ENCODE measurements at places on chromosomes 5 and 9.

- no peaks in the 10 kb centered on the region for H3K4me1 ChIP-seq
- H3K4me3 ChIP-seq = no peak overlapping the region
- no peak for DNase-seq
- no peaks in the 10 kb centered on the region for H3K27me3 ChIP-seq
- H3K27ac ChIP-seq = no peak overlapping the region
Measured at GRCh38 chr5:109884676-109885075, 194.9 kb downstream of the MAN2A1 start.

- no peak overlapping the region for H3K4me3 ChIP-seq
- no peaks in the 10 kb centered on the region for H3K27me3 ChIP-seq
- DNase-seq = no peak
- no peaks in the 10 kb centered on the region for H3K4me1 ChIP-seq
Measured at GRCh38 chr9:15512889-15513288, 2.1 kb upstream of the PSIP1 start.

DNA sequence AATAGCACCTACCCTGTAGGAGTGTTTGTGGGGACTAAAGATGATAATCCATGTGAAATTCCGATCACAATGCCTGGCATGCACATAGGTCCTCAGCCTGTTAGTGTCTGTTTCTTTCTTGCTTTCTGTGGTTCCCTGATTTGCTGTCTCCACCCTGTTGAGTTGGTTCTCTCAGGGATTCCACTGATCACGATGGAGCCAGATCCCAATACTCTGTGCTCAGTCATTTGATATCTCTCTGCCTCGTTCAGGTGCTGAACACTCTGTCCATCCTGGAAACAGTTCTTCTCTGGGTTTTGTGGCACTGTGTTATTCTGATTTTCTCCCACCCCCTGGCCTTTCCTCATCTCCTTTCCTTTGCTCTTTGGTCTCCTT, 60.8 kb downstream of the ARHGAP26 start:
- H3K36me3 ChIP-seq = no peaks in the 10 kb centered on the region
- no peak overlapping the region for H3K27ac ChIP-seq
- no peaks in the 10 kb centered on the region for H3K27me3 ChIP-seq
- no peak for DNase-seq

DNA sequence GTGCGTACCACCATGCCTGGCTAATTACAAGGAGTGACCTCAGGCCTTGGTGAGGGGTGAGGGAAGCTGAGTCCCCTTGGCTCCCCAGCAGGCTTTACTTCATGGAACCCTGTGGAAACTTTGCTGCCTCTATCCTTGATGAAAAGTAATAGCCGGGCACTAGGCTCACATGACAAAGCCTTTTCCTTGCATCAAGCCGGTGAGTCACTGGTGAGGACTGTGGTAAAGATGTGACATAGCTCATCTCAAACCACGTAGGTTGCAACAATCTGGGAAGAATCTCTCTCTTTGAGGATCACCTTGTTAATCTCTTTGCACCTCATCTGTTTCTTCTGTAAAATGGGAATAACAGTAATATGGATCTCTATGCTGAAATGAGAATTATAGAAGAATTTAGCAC, 116.3 kb upstream of the SLC25A48 start:
- peaks cover 5% of the 10 kb centered on the region for H3K4me1 ChIP-seq
- H3K36me3 ChIP-seq = no peaks in the 10 kb centered on the region
- DNase-seq = no peak
- H3K27me3 ChIP-seq = no peaks in the 10 kb centered on the region
